Activated CD4-positive, alpha-beta T cell treated with anti-CD3 and anti-CD28 coated beads, Interleukin-2, Interleukin-6, amounts not matched to agents 100 ng/mL and 50 ng/mL, durations not matched to agents 16 hours and 8 hours (primary cell): ENCODE measurements at places on chromosomes 2 and 18.

DNA sequence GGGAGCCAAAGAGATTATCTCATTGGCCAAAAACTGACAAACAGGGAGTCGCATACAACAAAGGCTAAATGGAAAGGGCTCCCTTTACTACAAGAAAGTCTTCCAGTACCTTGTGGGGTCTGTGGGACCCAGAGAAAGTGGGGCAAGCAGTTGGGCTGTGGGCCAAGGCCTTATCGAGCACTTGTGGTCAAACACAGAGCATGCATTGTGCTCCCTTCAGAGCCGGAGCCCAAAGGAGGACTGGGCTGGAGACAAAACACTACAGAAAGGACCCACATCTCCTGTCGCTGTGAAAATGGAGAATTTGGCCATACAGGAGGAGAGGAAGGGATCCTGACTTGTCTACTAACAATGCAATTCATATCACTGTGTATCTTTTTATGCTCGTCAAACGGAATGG is 37.1 kb upstream of the SLC1A4 start:
- no peak for DNase-seq

DNA sequence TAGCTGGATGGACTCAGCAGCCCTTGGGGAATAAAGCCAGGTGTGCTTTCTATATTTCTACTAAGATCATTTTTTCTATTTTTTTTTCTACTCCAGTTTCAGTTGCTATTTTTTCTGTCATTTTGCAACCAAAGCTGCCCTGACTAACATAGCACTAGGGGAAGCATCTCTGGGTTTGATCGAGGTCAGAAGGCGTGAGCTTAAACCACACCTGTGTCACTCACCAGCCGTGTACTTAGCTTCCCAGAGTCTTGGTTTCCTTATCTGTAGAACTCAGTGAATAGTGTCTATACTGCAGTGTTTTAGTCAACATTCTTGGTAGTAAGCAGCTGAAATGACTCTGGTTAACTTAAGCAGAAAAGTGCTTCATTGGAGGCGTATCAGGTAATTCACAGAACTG is 489.6 kb upstream of the SPRED2 start:
- DNase-seq: no peak

- no peak for DNase-seq
Observed at GRCh38 chr2:85355521-85355920, 952 bp downstream of the ELMOD3 start.

- no peak for DNase-seq
Observed at GRCh38 chr2:66539452-66539851, 104.5 kb downstream of the MEIS1 start.

- no peak for DNase-seq
Observed at GRCh38 chr2:1987379-1987778, 243.1 kb upstream of the PXDN start.

DNA sequence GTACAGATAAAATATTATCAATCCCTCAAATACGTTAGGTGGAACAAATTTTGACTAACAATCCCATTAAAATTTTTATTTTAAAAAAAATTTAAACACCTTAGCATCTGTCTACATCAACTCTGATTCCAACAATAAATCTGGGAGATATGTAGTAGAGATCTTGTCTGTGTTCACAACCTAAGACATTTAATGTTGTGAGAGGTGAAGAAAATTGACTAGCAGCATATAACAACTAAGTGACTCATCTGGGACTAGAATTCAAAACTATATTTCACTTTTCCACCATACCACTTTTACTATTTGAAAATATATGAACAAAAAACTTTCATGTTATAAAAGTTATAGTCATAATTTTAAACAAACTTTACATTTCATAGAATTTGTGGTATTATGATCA is 97.9 kb downstream of the ATAD2B start:
- no peak for DNase-seq

DNA sequence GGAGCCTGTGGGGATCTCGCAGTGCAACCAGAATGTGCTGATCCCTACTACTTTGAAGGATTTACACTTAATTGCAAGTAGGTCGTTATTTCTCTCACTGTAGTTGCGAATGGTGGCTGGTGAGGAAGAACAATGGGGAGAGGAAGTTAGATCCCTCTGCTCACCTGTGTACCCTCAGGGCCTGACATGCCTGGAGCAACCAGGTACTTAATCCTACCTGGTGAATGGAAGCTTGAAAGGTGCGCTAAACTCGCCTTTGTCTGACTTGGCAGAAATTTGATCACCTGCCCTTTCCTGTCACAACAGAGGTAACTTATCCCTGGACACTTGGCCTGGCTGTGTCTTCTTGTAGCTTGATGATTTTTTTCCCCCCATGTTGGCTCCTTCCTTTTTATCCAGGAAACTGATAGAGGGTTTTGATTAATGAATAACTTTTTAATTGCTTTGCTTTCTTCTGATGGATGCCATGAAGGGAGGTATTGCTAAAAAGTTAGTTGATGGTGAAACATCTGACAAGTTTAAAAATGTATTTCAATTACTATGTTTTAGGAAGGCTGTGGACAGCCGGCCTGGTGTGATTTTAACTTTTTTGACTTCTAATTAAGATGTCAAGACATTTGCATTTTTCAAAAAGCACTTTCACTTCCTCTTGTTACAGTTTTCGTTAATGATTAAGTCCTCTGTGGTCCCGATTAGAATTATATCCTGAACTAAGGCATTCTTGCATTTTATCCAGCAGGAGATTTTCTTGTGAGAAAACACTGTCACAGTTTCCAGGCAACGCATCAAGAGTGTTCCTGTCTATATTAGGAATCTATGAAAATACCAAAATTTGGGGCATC is 9.2 kb downstream of the SGPP2 start:
- DNase-seq: no peak

DNA sequence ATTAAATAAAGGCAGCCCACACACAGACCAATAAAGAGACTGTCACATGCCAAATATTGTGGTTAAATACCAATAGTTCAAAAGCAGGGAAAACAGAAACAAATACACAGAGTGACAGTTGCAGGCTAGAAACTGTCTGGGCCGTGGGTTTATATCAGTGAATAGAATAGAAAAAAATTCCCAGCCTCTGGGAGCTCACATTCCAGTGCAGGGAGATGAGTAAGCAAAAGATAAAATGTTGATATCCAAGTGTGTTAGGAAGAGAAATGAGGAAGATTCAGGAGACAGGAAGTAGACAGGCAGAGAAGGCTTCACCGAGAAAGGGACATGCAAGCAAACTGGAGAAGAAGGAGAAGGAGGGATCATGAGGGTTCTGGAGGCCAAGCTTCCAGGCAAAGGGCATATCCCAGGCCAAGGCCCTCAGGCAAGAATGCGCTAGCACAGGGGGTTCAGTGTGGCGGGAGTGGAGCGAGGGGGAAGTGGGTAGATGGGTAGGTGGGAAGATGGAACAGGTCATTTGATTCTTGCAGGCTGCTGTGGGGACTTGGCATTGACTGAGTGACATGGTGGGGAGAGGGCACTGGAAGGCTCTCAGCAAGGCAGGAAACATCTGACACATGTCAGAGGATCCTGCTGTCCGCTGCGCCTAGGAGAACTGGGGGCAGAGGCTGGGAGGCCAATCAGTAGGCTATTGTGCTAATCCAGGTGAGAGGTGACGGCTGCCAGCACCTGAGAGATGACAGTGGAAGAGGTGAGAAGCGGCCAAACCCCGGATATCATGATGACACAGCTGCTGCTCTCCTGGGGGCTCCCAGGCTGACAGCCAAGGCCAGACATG is 89.2 kb downstream of the ZBTB7C start:
- DNase-seq: no peak

DNA sequence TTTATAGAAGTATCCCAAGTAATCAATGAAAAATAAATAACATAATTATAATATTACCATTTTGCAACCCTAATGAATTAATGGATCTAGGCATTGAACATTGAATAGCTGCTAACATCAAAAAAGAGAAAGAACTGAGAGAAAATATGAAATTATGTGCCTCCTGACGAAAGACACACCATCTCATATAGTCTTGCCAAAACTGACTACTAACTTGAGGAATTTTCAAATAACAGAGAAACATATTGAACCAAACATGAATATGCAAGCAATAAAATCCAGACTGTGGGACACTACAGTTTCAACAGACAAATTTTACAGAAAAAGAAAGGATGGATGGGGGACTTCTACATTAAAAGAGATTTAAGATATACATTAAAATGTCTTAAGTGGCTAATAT is 165.7 kb downstream of the WDPCP start:
- no peak for DNase-seq

DNA sequence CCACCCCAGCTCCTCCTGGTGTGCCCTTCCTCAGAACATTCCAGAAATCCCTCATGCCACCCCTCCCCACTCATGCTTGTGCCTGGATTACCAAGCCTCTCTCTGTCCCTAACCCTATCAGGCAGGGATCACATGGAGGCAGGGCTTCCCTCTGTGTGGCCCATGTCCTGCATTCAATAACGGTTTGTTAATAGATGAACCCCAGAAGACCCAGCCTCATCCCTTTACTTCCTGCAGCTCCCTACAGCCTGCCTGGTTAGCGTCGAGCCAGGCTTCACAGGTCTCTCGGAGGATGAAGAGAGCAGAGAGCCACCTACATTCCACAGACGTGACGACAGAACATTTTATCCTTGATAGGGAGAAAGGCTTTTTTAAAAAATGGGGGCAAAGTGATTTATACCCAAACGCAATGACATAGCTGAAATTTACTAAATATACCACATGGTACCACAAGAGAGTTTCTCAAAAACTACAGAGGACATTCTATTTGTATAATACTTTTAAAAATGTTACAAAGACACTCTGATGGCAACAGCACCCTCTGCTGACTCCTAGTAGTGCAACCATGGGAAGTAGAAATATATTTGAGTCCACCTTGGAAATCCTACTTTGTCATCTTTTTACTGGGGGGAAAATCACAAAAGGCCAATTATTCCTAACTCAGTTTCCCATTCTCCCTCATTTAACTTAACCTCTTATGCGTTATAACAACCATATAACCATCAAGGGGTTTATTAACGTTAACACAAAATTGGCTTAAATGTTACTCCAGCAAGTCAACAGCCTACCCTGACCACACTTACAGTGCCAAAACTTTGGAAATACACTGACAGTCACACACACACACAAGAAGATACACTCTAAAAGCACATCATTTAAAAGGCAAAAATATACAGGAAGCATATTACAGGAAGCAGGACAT is 30.7 kb downstream of the FBXO15 start:
- DNase-seq: peak; percentile 27

DNA sequence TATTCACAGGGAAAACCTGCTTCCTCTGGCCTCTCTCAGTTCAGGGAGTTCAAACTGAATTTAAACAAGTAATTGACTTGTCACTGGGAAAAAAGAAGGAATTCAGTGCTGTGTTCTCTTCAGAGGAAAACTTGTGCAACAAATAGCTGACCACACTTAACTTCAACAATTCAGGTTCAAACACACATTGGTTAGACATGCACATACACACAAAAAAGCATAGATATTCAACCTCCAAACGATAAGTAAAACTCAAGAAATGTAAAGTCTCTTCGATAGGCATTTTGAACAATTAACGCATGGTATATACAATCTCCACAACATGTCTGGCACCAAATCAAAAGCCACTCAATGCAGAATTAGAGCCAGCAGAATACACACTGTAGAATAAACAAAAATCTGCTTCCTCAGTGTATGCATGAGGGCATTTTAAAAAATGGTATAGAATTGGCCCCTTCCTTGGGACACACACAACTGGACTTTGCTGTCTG is 269.0 kb downstream of the TCF4 start:
- DNase-seq: no peak

DNA sequence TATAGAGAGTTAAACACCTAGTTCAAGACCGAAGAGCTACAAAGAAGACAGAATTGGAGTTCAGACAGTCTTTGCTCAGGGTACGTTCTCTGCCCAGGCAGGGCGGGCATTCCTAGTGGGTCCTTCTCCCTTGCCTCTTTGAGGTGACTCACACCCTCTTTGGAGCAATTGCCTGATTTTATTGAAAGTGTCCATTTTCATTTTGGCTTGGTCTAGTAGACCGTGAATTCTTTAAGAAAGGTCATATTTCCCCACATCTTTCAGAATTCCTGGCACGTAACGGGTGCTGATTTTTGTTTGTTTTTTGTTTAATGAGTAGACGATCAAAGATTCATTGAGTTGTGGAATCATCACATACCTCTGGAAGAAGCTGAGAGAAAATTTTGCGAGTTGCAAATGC is 871.5 kb downstream of the RNF144A start:
- no peak for DNase-seq

DNA sequence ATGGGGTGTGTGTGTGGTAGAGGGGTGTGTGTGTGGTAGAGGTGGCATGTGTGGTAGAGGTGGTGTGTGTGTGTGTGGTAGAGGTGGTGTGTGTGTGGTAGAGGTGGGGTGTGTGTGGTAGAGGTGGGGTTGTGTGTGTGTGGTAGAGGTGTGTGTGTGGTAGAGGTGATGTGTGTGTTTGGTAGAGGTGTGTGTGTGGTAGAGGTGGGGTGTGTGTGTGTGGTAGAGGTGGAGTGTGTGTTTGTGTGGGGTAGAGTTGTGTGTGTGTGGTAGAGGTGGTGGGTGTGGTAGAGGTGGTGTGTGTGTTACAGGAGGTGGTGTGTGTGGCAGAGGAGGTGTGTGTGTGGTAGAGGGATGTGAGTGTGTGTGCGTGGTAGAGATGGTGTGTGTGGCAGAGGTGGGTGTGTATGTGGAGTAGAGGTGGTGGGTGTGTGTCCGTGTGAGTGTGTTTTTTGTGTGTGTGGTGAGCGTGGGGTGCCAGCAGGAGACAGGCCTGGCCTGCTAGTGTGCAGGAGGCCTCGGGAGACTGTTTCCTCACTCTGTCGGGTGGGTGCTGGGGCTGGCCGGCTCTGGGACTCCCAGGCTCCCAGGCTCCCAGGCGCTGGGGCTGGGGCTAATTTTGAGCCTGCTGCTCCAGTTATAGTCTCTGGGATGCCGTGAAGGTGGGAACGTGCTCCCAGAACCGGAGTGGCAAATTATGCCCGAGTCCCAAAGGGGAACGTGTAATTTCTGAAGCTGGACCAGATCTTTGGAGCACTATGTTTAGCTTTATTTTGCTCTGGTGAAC is 165.2 kb downstream of the DYSF start:
- DNase-seq: no peak

DNA sequence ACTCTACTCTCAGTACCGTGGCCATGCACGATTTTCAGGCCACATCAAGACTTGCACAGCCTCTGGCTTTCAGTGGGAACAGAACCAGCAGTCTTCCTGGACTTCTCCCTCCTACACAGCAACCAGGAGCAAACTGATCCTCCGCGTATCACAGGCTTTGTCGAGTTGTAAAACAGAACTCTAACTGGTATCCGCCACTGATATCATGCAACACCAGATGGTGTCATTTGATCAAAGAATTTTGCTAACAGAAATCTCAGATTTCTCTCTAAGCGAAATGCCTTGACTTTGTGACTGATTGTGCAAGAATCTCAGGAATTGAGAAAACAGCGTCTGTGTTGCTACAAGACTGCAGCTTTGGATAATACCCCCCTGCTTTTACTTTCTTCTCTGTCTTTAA is 85.7 kb downstream of the COPS8 start:
- no peak for DNase-seq

DNA sequence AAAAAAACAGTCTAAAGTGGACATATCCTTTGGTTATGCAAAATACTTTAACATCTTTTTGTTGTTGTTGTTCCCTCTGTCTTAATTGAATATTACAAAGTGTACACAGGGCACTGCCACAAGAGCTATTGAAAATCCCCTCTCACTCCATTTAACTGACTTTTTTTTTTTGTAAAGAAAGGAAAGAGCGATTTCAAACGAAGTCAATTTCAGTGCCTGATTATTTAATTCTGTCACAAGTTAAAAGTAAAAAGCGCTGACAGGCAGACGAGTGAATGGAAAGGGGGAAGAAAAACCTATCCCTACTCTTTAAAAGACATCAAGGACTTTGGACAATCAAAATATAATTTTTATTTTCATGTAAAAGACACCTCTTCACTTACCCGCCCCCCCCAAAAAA is 1.9 kb downstream of the FIGN start:
- no peak for DNase-seq

- DNase-seq: no peak
Observed at GRCh38 chr2:174051741-174052583, 86.8 kb upstream of the SP3 start.
